ENCODE measurements at places on chromosomes 3 and 15.
A peak's percentile ranks its signal among the peaks of the same experiment; 100 is the strongest.

DNA sequence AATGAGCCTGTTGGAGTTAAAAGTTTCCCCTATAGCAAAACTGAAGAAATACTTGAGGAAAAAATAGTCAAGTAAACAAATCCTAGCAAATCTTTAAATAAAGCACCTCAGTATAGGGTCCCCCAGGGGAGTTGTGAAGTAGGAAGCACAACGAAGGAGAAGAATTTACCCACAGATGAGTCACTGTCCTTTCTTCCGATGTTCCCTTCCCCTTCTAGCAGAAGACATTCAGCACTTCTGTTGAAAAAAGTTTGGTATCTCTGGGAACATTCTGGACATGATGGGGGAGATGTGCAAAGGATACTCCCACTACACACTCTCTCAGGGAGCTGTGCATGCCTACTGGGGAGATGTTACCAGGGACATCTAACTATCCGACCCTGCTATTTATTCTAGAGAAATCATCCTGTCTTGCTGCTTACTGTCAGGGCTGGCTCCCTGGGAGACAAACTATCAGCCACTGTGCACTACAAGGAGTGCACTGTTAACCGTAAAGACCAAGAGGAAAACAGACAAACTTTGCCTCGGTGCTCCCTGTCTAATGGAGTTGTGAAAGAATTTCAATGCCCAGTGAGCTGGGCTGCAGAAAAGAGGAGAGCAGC, 93.8 kb downstream of the RFTN1 start:
- H3K27ac ChIP-seq = no peak overlapping the region
- H3K4me3 ChIP-seq = no peak overlapping the region
- no peak for DNase-seq
- H3K36me3 ChIP-seq = no peaks in the 10 kb centered on the region
- peaks cover 56% of the 10 kb centered on the region for H3K4me1 ChIP-seq

- peaks cover 17% of the 10 kb centered on the region for H3K36me3 ChIP-seq
- H3K4me3 ChIP-seq = no peak overlapping the region
- DNase-seq = no peak
- H3K27ac ChIP-seq = no peak overlapping the region
- H3K4me1 ChIP-seq = no peaks in the 10 kb centered on the region
These were observed 24.9 kb downstream of the VPS13C start for GRCh38 chr15:62035256-62035924.

GRCh38 chr15:101052681-101053121, 133.5 kb downstream of the LRRK1 start:
- peaks cover 87% of the 10 kb centered on the region for H3K36me3 ChIP-seq
- no peak overlapping the region for H3K27ac ChIP-seq
- H3K4me1 ChIP-seq = no peaks in the 10 kb centered on the region
- DNase-seq = peak; percentile 55

DNA sequence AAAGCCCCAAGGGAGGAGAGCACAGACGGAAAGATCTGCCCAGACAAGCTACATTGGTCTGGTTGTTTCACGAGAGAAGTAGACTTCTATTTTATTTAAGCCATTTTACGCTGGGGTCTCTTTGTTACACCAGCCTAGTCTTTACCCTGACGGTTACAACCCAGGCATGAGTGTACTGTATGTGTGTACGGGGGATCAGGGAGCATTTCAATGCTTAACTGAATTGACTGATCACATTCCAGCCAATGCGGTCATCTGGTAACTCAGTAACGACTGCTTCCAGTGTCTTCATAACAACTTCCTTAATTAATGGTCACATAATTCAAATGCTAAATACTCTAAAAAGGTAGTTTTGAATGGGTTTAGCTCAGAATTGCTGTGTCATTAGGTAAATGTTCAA, 288.6 kb downstream of the FOXP1 start:
- no peaks in the 10 kb centered on the region for H3K27me3 ChIP-seq
- H3K4me3 ChIP-seq = no peak overlapping the region
- H3K4me1 ChIP-seq = no peaks in the 10 kb centered on the region
- no peak for DNase-seq
- no peaks in the 10 kb centered on the region for H3K36me3 ChIP-seq

Data from suprapubic skin (tissue), 4 donors.